Renal cortex interstitium (tissue), 15 donors: ENCODE measurements at places on chromosomes 6 and 20.

DNA sequence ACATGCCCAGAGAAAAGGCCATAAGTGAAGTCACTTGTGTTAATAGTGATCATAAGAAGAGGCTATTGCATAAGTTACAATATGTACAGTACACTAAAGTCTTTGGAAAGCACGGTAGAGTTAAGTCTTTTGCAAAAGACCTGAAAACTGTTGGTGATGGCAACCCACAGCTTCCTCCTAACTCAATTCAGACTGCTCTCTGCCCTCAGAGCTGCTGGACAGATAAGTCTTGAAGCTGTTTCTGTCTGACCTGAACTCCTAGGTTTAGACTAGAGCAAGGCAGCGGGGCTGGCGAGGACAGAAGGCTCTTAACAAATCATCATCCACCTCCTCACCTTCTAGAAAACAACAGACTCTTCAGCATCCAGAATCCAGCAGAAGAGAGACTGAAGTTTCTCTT is 125.4 kb downstream of the CD24 start:
- DNase-seq = no peak

DNA sequence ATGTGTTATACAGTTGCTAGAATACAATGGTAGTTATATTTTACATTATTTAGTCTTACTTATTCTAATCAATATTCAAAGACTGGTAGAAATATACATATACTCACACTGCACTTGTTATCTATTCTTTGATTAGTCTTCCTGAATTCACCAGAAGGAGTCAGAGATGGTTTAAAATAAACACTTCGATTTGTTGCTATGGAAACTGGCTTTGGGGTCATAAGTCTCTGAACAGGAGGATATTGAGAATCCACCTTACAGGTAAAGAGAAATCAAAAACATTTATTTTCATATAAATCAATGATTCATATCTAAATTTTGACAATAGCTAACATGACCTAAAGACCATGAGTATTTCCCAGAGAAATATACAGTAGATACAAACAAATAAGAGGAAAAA is 41.6 kb downstream of the NUP153 start:
- no peak for DNase-seq

DNA sequence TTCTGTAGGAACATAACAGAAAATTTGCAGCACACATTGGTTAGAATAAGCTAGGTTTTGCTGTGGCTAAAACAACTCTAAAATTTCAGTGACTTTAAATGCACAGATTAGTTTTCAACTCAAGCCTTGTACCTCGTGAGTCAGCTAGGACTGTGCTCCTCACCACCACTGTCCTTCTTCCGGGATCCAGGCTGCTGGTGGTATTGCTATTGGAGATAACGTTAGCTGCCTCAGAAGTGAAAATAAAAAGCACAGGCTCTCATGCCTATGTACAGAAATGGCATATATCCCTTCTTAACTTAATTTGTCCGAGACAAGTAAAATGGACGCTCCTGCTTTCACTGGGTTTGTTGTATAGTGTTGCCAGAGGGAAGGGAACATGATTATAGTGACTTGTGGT is 931.1 kb upstream of the EYS start:
- DNase-seq = no peak

GRCh38 chr6:26473758-26474438 is 16.1 kb downstream of the BTN2A1 start:
- DNase-seq = peak; percentile 79
